ENCODE measurements at places on chromosomes 2 and 18.
A peak's percentile ranks its signal among the peaks of the same experiment; 100 is the strongest.

GRCh38 chr2:45132551-45132950, 123.3 kb upstream of the SIX2 start:
- no peak for DNase-seq

DNA sequence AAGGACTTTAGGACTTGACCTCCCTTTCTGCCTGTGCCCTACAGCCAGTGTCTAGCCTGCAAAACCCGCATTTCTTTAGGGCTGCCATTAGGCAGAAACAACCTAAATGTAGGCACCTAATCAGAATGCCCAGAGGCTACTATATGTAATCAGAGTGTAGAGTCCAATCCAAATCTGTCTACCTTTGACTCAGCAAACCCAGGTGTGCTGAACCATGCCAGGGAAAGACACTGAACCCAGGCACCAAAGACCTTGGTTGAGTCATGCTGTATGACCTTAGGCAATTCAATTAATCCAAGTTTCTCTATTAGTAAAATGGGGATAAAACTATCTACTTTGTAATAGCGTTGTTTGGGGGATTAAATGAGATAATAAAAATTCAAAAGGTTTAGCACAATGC, 20.7 kb downstream of the CAPN14 start:
- no peak for DNase-seq

GRCh38 chr2:86081724-86082123, 24.0 kb downstream of the POLR1A start:
- DNase-seq: no peak

- DNase-seq: no peak
Observed at GRCh38 chr2:38207168-38207567, 131.2 kb upstream of the CYP1B1 start.

DNA sequence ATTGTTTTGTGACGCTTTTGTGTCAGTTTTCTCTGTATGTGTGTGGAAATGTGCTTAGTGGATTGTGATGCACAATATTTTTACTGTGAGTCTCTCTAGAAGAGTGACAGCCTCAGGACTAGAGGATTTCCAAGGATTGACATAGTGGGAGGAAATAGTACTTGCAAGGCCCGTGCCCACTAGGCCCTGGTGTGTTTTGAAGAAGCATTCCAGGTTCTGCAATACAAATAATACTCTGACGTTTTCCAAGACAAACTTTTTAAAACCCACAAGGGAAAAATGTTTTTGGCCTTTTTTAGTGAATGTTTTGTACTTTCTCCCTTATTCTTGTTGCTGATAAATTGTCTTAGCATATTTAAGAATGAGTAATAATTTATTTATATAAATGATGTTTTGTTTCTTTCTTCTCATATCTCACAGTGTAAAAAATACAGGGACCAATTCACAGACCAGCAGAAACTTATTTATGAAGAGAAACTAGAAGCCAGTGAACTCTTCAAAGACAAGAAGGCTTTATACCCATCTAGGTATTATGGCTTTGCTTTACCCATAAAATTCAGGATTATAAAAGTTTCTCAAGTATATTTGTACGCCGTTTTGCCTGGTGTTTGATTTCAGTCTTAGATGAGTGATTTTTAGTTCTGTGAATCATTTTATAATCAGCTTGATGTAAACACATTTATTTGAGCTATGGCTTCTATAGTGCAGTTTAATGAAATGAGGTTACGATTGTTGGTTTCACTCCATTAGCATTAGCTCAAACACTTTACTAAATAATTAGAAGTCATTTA, 165.6 kb downstream of the MYO1B start:
- DNase-seq: no peak

GRCh38 chr2:130318906-130319305, 23.8 kb upstream of the IMP4 start:
- DNase-seq: no peak

- DNase-seq: no peak
Observed at GRCh38 chr2:24125956-24126355, 2.7 kb downstream of the FAM228B start.

GRCh38 chr2:22513563-22513962, 871.4 kb upstream of the KLHL29 start:
- DNase-seq: no peak

- DNase-seq: peak; percentile 54
Observed at GRCh38 chr18:13565228-13565627, 161.1 kb downstream of the FAM210A start.

DNA sequence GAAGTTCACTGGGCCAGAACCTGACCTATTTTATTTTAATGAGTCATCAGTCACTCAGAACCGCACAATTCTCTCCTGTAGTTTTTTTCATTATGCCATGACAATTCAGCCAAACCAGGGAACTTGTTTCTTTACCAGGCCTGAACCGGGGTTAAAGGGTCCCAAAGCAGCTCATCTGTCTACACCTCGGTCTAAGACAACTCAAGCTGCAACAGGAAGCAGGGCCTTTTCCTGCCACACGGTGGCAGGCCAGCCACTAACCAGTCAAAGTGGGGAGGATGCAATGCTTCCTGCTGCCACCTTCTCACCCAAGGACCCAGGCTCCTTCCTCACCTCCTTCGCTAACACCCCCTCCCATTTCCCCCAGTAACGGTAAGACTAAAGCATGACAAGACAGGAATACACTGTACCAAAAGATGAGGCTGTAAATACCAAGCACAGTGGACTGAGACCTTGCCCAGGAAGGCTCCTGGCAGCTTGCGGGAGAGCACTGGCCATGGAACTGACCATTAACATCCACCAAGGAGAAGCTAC, 56.7 kb upstream of the ACKR3 start:
- no peak for DNase-seq

DNA sequence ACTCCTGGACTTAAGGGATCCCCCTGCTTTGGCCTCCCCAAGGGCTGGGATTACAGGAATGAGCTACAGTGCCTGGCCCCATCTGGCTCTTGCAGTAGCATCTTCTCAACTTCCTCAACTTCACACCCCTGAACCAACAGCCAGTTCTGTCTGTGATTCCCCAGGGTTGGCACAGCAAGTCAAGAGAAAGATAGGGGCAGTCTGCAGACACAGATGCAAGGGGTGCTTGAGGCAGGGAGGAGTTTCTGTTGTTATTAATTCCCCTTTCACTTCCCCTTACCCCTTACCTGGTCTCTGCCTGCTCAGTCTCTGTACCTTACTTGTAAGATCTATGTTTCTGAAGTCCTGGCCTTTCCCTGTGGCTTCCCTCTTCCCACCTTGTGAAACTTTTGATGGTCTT, 54.1 kb upstream of the MEX3C start:
- DNase-seq: no peak

DNA sequence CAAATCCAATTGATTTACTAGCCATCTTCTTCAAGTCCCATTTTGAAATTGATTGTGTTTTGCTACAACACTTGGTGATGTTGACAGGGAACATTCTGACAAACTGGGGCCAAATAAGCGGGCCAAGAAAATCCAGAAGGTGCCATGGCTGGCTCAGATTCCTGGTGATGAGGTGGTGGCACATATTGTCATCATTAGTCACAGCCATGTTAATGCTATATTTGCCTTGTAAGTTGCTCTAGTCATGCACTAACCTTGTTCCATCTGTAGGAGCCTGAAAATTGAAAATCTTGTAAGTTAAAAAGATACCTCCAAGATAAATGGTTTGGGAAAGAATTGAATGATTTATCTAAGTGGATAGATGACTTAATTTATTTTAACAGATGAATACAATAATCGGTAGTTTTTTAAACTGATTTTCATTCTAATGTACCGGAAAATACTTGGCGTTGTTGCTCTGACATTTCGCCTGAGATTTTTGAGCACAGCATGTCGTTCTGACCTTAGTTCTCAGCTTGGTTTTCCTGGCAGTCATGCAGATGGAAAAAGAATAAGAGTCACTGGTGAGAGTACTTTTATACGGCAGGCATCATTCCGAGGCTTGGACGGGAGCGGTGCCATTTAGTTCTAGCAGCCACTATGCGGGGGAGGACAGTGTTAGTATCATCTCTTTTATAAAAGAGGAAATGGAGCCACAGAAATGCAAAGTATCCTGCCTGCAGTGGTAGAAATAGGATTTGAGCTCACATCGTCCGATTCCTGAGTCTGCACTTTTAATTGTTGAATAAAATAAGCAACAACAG, 133.9 kb downstream of the ZNF532 start:
- DNase-seq: peak; percentile 46

GRCh38 chr18:6537475-6537874, 122.8 kb upstream of the L3MBTL4 start:
- DNase-seq: no peak

DNA sequence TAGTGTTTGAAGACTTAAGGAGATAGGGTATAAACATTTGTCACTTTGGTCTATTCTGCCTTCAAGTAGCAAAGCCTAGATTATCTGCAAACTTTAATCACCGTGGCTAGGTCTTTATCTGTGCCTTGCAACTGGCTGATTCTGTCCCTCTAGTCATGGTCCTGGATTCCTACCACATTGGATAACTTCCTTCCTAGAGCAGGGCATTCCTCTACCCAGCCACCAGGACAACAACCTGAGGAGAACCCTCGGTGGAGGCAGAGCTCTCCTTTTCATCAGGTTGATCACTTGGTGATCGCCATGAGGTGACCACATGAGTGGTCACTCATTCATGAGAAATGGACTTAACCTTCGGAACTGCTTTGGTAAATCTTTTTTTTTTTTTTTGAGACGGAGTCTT, 25.3 kb upstream of the PTPRM start:
- no peak for DNase-seq

- DNase-seq: no peak
Observed at GRCh38 chr2:31142110-31142509, 3.9 kb upstream of the GALNT14 start.

- no peak for DNase-seq
Observed at GRCh38 chr2:15378148-15378908, 182.8 kb downstream of the NBAS start.

DNA sequence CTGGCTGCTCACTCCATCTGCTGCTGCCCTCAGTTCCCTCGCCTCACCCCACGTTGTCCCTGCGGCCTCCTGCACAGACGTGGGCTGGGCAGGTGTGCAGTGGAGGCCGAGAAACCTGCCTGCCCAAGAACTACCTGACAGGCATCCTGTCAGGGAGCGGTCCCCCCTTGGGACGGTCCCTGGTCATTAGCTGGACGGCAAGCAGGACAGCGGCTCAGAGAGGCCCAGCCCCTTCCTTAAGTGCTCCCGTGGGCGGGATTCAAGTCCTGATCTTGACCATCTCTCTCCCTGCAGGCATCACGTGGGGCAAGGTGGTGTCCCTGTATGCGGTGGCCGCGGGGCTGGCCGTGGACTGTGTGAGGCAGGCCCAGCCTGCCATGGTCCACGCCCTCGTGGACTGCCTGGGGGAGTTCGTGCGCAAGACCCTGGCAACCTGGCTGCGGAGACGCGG, 11.3 kb downstream of the BOK start:
- DNase-seq: no peak

GRCh38 chr2:233003658-233004555, 9.1 kb downstream of the NGEF start:
- DNase-seq: no peak

DNA sequence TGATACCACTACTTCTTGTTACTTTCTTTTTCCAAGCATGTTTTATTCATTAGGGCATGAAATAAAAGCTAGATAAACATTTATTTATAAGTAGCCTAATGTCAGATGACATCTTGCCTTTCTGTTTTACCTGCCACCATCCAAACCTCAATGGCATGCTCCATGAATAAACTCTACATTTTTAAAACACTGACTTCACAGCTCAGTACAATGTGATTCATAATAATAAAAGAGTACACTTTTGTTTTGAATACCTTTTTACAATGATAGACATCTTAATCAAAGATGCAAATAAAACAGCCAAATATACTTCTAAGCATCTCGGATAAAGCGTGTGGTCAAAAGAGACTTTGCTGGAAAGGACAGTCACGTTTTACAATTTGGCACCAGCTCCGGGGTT, 88.2 kb downstream of the SPRED2 start:
- DNase-seq: no peak

GRCh38 chr2:221715523-221716247, 143.6 kb upstream of the EPHA4 start:
- DNase-seq: no peak

GRCh38 chr2:241612156-241613016, 24.6 kb downstream of the THAP4 start:
- no peak for DNase-seq

- no peak for DNase-seq
Observed at GRCh38 chr2:156483741-156484173, 47.6 kb downstream of the GPD2 start.

DNA sequence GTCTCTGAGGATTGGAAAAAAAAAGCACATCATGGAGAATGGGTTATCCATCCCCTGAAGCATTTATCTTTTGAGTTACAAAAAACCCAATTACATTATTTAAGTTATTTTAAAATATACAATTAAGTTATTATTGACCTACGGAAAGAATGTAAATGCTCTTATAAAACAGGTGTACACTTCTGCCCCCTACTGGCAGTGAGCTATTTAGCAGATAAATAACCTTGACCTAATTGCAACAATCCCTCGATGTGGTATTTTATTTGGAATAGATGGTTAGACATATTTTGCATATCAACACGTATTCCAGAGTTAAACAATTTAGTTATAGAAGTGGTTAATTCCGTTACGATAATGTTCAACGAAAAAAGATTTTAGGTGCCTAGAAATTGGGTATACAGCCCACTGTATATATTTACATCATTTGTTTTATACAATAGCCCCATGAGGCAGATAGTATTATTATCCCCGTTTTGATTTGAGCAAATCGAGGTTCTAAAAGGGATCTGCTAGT, 9.1 kb upstream of the DAW1 start:
- DNase-seq: no peak

DNA sequence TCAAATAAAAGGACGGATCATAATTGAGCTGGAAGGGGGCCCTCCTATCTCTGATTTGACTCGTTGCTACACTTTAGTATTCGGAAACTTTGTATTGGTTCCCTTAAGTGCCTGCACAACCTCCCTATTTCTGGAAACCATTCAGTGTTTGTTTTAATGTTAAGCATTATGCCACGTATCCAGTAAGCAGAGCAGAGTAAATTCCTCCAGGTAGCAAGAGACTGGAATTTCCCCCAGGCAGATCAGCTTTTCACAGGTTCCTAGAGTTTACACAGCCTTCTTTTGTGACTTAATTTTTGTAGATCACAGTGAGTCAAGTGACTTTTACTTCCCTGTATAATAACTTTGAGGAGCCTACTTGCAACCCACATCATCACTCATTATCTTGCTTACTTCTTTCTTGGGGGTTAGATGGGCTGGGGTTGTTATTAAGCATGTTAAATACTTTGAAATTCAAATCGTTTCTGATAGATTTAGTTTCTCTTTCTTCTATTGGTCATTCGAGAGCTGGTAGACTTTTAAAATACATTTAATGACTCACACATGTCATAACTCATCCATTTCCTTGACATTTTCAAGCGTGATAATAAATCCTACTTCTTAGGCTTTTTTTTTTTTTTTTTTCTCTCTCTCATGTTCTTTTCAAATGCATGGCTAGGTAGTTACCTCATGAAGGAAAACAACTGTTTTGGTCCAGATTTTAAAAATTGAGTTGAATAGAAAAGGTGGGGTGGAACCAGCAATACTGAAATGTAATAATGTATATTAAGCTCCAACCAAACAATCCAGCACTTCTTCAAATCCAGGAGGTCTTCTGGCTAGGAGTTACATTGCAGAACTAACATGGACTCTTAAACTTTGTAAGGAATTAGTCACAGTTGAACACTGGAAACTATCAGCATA, 219.3 kb downstream of the NEDD4L start:
- DNase-seq: no peak
